ENCODE measurements at places on chromosomes 4 and X.

DNA sequence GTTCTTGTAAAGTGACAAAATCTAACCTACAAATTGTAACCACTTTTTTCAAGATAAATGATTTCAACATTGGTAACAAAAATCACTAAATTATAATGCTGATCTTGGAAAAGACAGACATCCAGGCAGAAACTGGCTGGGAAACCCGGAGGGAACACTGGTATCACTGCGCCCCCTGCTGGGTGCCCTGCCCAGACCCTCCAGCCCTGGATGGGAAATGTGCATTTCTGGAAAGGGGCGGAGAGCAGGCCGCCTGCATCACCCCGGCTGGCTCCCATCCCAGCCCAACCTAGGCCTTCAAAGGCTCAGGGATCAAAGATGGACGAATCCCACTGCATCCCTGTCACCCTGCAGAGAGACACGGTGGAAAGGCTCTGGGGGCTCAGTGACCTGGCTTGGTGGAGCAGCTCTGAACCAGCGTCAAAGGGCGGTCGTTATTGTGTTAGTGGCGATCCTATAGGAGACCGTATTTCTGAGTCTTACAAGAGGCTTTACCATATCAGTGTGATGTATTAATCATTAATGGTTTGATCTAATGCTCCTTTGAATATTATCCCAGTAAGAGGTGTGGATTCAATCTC, 37.3 kb downstream of the ACOX3 start:
- DNase-seq: peak; percentile 70

DNA sequence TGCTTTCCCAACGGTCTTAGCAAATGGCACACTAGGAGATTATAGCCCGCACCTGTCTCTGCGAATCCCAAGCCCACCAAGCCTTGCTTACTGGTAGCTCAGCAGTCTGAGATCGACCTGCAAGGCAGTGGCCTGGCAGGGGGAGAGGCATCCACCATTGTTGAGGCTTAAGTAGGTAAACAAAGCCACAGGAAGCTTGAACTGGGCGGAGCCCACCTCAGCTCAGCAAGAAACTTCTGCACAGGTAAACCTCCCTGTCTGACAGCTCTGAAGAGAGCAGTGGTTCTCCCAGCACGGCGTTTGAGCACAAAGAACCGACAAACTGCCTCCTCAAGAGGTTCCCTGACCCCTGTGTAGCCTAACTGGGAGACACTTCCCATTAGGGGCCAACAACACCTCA, 42.8 kb downstream of the BRWD3 start:
- DNase-seq: no peak

GRCh38 chrX:40273356-40274050, 175.7 kb upstream of the BCOR start:
- DNase-seq: no peak

- DNase-seq: peak; percentile 2
Observed at GRCh38 chr4:138500869-138501268, 258.7 kb upstream of the SLC7A11 start.

DNA sequence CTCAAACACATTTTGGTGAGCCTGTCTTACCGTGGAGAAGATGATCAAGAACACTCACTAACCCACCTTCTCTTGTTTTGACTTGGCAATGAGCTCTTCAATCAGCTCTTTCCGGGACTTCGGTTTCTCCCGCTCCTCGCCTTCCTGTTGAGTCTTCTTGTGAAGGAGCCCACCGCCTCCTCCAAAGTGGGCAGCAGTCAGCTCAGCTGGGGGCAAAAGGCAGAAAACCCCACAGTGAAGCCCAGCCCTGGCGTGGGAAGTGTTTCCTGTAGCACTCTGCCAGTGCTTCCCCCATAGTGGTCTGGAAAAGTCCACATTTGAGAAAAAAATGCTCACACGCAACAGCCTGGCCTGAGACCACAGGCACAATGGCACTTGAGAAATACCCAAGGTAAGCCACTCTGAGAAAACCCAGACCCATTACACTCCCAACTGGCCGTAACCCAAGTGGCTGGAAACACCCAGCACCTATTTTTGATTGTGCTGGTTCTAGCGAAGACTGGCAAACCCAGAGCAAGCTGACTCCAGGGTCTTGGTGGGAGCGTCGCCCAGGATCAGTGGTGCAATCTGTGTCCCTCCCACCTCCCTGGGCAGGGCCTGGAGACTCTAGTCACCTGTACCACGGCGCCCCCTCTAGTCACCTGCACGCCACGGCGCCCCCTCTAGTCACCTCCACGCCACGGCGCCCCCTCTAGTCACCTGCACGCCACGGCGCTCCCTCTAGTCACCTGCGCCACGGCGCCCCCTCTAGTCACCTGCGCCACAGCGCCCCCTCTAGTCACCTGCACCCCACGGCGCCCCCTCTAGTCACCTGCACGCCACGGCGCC, 8.6 kb downstream of the NOP14 start:
- peak; percentile 56 for DNase-seq

DNA sequence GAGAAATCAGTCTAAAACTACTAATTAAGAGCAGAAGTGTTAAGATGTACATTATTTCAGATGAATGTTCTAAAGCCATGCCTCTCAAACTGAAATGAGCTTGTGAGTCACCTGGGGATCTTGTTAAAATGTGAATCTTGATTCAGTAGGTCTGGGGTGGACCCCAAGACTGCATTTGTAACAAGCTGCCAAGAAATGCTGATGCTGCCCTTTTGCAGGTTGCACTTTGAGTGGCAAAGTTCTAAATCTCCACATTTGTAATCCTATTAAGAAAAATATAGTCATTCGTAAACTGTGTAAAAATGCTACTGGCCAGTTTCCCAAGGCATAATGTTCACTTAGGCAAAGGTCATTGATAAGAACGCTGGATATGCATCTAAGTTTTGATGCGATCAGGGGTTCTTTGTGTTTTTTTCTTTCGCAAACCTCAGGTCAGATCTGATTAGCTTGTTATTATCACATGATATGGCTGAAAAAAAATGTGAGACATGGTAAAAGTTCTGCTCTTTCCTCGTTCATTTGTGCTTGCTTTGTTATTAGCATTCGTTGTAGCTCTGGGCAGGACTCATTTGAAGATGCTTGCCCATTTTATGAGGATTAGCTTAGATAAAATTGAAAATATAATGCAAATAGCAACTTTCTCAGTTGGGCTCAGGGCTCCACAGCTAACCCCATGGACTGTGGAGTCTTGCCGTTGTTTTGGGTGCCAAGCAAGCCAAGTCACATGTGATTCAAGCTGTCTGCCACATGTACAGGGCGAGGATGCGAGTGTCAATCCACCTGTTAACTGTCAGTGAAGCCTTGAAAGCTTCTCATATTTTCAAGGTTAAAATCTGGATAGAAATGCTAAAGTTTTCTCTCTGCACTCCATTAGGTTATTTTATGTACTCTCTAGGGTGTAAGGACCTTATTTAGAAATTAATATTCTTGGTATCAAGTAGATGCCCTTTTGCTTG, 12.1 kb downstream of the TBC1D1 start:
- no peak for DNase-seq

DNA sequence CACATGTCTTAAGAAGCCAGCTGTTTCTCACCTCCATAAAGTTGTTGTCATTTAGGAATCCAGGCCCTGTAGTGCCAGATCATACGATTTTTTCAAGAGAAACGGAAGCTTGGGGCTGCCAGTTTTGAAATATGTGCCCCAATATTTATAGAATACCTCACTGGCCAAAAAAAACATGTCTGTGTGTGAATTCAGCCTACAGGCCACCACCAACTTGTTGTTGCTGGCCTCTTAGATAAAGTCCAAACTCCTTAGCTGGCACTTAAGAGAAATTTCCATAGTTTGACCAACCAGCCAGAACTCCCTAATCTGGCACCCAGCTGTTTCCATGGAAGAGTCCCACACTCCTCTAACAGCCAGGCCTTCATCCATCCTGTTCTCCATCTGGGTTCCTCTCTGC, 74.1 kb downstream of the WDR19 start:
- no peak for DNase-seq

DNA sequence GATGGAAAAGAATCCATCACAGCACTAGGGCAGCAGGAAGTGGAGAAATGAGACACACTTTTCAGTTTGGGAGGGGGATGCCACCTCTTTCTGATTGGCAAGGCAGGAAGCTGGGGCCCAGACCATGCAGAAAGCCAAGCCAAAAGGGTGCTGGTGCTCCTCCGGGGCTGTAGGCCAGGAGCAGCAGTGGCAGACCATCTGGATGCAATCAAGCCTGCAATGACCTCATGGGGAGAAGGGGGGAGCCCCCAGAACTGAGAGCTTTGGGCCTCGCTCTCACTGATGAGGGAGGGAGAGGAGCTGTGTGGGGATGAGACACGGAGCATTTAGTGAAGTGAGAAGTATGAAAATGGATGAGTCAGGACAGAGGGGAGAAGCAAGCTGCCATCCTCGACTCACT, 141.3 kb upstream of the NALF2 start:
- no peak for DNase-seq

GRCh38 chr4:74219240-74219639, 61.3 kb downstream of the MTHFD2L start:
- no peak for DNase-seq

DNA sequence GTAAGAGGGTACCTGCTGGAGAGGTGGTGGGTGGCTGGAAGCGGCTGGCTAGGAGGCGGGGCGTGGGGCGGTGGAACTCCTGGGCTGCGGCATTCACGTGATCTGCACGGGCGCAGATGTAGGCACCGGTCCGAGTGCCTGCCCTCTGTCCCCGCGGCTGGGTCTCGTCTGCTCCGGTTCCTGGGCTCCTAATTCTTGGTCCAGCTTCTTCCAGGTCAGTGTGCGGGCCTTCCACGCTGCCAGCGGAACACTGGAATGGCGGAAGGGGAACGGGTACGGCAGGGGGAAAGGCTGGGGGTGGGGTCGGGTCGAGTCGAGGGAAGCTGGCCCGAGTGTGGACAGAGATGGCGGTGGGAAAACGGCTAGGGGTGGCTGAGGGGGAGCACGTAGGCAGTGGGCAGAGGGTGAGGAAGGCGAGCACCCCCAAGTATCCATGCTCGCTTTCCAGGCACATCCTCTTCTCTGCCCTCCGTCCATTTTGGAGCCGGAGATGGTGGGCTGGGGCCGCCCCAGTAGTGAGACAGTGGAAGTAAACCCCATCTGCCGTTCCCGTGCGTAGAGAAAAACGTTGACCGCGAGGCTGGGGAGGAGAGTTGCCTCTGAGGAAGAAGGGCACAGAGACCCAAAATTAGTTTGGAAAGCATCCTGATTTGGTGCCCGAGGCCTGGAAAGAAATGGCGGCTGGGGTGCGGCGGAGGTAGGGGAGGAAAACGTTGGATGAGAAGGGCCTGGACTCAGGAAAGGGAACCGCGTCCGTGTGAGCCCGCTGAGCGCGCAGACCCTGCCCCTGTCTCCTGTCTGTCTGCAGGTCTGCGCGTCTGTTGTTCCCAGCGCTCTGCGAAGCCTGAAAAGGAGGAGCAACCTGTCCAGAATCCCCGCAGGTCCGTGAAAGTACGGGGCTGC, at the start of gene TCEAL4:
Gene TCEAL4, plus strand, starts transcription at position 105 of the 903 bp plus-strand sequence. CDS start 1,161 bp downstream, outside the sequence.
- peak; percentile 72 for DNase-seq

GRCh38 chr4:112882286-112882685, 167.2 kb upstream of the ANK2 start:
- DNase-seq: no peak

GRCh38 chrX:84320023-84320422, 132.0 kb upstream of the RPS6KA6 start:
- DNase-seq: no peak

DNA sequence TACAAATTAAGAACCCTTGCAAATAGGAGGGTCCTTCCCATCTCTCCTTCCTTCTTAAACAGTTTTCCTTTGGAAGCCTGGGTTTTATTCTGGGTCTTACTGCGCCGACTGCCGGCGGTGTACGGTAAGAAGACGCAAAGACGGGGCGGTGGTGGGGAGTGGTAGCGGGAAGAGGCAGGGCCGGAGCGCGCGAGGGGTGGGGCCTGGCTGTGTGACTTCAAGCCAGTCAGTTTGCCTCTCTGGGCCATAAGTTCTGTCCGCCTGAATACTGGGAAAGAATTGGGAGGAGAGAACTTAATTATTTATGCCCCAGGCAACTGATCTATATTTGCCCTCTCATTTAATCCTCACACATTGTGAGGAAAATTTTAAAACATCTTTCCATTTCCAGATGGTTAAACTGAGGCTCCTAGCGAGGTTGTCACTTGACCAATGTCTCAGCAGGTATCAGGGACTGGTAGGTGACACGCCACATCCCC, 726 bp upstream of the KANTR start:
- DNase-seq: peak; percentile 87

DNA sequence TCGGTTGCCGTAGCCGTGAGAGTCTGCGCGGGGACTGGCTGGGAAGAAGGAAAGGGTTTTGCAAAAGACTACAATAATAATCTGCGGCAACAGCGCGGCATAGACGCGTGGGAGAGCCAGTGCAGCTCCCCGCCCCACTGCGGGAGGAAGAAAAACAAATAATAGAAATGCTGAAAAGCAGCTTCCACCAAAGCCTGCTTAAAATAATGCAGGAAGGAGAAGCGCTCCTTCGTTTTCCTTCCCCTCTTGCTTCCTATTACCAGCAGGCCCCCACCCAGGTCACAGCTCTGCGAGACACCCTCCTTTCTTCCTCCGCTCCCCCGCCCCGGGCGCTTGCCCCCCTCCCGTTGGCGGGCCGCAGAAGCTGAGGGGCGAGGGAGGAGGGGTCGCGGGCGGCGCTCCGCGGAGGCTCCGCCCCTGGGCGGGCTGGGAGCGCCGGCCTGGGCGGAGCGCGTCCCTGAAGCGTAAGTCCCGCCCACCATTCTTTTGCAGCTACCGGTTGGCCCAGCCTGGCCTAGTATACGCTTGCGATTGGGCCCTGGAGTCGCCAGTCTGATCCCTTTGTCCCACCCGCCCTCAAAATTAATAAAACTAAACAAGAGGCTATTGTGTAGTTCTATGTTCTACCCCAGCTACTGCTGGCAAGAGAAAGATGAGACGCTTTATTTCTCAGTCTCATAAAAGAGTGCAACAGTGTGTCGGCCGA, 636 bp upstream of the AMOT start:
- peak; percentile 43 for DNase-seq

DNA sequence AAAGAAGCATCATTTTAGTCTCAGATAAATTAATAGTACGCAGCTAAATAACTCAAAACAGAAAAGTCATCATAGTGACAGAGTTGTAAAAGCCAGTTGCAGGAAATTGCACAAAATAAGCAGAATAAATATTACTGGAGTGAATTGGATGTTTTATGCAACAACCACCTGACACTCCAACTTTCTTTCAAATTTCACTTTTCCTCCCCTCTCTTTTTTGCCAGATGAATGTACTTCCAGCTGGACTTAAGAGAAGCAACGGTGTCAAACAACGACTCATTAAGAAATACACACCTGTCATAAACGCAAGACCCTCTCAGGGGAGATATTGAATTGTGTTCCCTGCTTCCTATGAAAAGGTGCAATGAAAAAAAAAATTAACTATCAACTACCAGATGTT, 120.2 kb upstream of the HCCS start:
- no peak for DNase-seq

GRCh38 chrX:136016881-136017280, 31.6 kb downstream of the SLC9A6 start:
- no peak for DNase-seq
